ENCODE measurements at places on chromosomes 1 and 21.

DNA sequence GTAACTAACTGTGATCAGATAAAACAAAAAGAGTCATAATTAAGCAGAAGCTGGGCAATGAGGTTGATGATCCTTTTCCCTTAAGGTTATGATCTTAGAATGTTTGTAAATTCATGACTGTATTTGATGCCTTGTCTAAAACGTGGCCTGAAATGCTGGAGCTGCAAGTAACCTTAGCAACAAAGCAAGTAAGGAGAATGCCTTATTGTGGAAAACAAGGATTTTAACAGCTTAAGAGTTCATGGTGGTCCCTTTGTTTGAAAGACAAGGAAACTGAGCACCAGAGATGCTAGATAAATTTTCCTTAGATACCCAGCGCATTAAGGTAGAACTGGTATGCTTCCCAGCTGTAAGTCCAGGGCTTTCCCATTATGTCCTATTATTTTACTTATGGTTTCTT lies 25.7 kb upstream of the XPR1 start:
- DNase-seq = no peak

DNA sequence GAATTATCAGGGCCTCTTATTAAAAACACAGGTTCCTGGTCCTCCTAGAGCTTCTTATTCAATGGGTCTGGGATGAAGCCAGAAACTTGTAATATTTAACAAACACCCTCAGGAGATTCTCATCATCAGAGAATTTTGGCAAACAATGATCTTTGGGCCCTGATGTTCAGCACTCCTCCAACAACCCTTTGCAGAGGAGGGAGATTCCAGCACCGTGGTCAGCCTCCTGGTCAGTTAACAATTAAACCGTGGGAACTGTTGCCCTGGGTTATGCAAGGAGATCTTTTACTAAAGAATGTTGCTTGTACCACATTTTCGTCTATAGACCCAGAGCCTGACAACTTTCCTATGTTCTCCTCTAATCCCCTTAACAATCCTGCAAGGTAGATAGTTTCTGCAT lies 294.4 kb downstream of the PLPP3 start:
- peak; percentile 74 for DNase-seq

DNA sequence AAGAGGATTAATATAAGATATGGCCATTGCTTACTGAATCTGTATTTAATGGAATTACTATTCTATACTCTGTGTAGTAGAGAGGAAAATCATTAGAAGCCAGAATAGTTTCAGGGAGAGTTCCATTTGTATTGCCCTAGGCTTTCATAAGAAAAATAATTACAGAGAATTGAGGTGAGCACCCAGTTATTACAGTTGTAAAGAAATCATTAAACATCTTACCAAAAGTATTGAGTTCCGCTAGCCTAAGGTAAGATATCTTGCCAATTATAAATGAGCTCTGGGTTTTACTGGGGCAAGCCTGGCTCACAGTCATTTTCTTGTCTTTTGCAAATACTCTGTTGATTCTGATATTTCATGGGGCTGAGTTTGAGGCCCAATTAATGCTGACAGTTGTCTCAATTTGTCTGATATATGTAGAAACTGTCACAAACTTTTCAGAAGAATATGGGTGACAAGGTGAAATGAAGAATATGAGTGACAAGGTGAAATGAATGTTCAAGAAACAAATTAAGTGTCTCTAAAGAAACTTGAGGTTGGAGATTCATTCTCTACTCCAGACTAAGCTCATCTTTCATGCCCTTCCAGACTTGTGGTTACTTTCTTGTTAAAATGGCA lies 127.8 kb downstream of the PTGER3 start:
- no peak for DNase-seq

GRCh38 chr1:3504151-3504821 lies 49.8 kb downstream of the ARHGEF16 start:
- peak; percentile 89 for DNase-seq

DNA sequence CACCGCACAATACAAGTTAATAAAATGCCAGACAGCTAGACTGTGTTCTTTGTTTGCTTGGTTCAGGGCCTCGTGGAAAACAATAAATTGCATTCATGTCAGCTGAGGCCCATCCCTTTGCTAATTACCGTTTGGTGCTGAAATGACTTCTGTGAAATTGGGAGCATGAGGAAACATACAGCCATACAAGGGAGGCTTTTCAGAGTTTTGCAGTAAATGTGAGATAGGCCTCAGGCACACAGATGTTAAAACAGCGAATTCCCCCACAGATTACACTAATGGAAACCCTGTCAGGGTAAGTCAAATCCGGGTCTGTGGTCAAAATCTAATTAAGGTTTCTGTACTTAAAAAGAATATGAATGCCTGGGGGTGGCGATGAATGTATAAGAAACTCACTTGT lies 173.5 kb upstream of the LMO4 start:
- no peak for DNase-seq

GRCh38 chr1:32470991-32471694 lies 6.3 kb downstream of the ZBTB8B start:
- DNase-seq = no peak

- DNase-seq = no peak
Measured at GRCh38 chr1:169571450-169571849, 14.8 kb downstream of the F5 start.

DNA sequence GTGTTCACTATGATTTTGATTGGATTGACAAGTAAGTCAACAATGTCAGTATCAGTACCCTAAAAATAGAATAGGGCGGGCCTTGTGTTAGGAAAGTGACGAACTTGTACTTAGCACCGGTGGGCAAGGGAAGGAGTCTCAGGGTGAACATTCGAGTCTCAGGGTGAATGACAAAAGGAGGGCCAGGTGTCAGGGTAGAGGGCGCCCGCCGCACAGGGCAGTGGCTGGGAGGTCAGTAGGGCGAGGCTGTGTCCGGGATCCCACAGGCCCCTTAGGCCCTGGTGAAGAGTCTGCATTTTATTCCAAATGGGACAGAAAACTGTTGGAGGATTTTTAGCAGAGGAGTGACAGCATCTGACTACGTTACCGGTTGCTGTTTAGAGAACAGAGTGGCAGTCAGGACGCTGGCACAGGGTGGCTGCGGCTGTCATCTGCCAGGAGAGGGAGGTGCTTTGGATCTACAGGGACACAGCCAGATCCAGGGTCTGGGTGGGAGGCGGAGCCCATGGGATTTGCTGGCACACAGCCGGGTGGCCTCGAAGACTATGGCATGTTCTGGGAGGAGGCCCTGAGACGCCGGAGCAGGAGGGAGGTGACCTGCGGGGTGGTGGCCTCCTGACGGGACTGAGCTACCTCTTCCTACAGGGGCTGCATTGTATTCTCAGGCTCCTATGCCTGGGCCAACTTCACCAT lies 11.0 kb downstream of the AGTRAP start:
- no peak for DNase-seq

DNA sequence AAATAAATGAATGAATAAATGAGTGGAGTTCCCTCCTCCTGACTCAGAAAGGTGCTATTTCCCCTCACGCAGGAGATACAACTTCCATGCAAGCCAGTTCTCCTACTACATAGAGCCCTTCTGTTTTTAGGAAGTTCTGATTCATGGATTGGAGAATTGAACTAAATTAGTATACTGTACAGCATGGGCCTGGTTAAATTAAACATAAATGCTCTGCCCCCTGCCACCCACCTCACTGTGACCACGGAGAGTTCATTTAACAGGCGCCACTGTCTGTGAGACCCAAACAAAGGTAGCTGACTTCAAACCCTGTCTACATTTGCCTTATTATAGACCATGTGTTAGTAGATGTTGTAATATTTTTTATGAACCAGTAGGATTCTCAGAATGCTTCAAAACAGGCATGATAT lies 9.1 kb upstream of the IRF2BP2 start:
- DNase-seq = peak; percentile 70

GRCh38 chr1:211135342-211135950 lies 1.5 kb upstream of the KCNH1 start:
- peak; percentile 55 for DNase-seq

GRCh38 chr1:20662110-20662475 lies 924 bp upstream of the DDOST start:
- no peak for DNase-seq

- DNase-seq = no peak
Measured at GRCh38 chr1:164272156-164272555, 286.8 kb upstream of the PBX1 start.

- DNase-seq = peak; percentile 60
Measured at GRCh38 chr1:202964791-202965410, 2.2 kb downstream of the CYB5R1 start.

DNA sequence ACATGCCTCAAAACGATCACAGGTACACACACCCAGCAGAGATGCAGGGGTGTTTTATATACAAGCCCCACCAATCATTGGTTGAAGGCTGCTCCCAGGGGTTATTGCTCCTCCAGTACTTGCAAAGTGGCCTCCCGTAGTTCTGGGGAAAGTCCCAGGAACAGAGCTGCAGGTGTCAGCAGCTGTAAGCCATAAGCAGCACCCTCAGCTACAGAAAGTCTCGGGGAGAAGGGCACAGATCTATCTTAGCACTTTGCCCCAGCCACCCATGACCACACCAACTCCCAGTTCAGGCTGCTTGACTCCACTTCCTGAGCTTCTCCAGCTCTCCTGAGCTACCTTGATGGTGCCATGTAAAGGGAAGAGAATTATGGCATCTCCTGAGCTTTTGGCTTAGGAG lies 222.7 kb upstream of the GJB5 start:
- DNase-seq = no peak

DNA sequence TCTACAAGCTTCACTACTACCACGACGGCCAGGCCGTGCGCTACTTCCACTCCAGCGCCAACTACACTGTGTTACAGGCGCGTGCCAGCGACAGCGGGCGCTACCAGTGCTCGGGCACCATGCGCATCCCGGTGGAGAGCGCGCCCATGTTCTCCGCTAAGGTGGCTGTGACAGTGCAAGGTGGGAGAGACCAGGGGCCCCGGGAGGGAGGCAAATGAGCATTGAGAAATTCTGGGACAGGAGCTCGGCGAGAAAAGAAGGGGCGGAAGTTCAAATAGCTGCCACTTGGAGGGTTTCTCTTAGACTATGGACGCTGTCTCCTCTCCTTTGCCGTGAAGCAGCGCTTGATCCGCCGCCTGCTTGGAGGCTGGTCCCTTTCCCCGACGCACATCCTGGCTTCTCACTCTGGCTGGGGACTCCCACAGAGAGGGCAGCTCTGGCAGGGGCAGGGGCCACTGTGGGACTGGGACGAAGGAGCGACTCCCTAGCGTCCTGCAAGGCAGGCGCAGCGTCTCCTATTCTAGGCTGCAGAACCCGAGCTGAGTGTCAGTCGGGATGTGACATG lies 4.6 kb downstream of the FCRLB start:
- DNase-seq = peak; percentile 37

DNA sequence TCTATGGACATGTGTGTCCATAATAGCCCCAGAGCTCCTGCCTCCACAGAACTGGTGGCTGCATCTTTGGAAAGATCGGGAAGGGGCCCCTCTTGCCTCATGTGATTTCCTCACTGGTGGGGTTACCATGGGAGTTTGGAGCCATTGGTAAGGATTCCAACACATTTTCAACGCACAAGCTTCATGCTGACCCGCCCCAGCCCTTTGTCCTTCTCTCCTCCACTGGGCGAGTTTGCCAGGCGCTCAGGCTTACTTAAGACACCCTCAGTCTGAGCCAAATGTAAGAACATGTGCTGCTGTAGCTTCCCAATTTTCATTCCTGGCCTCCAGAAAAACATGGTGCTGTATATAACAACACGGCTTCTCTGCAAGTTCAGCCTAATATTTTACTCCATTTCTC lies 72.4 kb downstream of the ATP5PO start:
- DNase-seq = no peak

DNA sequence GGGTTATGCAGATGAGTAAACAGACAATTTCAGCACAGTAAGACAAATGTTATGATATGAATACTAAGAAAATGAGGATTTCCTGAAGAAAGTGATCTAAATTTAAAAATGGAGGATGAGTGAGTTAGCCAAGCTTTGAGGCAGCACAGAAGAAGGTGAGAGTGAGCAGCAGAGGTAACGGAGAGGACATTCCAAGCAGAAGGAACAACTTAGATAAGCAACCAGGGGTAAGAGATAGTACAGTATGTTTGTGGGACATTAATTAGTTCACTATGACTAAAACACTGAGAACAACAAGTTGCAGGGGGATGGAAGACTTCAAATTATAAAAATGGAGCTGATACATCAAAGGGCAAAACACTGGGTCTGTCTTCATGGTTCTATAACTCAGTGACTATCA lies 22.8 kb downstream of the PRPF38A start:
- DNase-seq = no peak
